ENCODE measurements at places on chromosomes 7 and 10.

GRCh38 chr7:112987171-112987570, 99.5 kb downstream of the GPR85 start:
- no peak for DNase-seq

GRCh38 chr10:31642281-31642680, 286.4 kb downstream of the ARHGAP12 start:
- DNase-seq, result no peak

DNA sequence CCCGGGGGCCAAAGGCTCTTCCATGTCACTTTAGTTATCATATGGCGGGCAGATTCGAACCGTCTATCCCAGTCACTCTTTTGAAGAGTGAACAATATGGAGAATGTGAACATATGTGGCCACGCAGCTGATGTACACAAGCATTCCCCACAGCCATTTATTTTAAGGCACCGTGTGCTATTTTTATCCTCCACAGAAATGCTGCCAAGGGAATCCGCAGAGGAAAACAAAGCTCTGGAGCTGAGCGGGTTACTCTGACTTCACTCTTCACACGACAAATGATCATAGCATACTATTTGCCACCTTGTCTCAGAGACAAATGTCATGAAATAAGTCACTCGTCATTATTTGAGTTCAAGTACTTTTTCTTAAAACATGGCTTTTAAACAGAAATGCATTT, 100.3 kb downstream of the CTBP2 start:
- no peak for DNase-seq

DNA sequence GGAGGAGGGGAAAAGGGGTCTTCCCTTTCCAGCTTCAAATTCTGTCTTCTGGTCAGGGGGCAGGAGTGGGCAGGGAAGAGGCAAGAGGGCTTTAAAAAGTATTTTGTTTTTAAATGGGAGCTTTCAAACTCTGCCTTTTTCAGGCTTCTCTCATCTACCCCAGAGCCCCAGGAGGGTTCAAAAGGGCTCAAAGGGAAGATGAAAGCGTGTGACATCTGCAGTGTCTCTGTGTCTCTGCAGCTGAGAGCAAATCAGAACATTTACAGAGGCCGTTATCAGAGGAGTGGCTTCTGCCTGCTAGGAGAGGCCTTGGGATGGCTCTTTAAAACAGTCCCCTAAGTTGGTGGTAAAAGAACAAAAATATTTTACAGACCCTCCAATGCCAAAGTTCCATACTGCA, 30.3 kb downstream of the TRIM8 start:
- no peak for DNase-seq

DNA sequence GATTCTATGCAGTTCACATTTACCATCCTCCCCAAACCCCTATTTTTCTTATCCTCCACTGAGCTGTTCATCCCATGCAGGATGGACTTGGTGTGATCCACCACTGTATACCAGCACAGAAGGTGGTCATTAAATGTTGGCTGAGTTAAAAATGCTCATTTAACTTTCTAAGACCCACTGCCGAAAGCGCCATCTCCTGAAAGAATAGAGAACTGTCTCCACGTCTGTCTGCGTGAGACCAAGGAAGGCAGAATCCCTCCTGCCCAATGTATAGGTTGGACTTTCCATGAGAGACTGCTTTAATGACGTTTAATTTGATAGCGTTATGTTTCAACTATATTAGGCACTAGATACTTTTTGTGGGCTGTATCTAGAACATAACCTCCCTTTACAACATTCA, 124.3 kb downstream of the GPAM start:
- DNase-seq, result no peak

DNA sequence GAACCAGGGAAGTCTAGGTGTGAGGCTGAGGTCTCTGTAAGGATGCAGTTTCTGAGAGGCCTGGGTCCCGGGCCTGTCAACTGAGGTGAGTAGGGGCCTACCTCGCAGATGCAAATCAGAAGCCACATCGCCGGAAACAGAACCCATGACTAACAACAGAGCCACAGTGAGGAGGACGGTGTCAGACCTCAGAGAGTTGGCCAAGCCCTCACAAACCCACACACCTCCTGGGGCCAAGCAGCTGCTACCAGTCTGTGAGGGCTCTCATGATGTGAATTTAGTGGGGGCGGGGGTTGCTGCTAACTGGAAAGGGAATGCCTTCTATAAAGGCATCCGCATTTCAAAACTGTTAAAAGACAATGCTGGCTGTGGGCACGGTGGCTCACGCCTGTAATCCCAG, 103.0 kb downstream of the COBL start:
- no peak for DNase-seq

DNA sequence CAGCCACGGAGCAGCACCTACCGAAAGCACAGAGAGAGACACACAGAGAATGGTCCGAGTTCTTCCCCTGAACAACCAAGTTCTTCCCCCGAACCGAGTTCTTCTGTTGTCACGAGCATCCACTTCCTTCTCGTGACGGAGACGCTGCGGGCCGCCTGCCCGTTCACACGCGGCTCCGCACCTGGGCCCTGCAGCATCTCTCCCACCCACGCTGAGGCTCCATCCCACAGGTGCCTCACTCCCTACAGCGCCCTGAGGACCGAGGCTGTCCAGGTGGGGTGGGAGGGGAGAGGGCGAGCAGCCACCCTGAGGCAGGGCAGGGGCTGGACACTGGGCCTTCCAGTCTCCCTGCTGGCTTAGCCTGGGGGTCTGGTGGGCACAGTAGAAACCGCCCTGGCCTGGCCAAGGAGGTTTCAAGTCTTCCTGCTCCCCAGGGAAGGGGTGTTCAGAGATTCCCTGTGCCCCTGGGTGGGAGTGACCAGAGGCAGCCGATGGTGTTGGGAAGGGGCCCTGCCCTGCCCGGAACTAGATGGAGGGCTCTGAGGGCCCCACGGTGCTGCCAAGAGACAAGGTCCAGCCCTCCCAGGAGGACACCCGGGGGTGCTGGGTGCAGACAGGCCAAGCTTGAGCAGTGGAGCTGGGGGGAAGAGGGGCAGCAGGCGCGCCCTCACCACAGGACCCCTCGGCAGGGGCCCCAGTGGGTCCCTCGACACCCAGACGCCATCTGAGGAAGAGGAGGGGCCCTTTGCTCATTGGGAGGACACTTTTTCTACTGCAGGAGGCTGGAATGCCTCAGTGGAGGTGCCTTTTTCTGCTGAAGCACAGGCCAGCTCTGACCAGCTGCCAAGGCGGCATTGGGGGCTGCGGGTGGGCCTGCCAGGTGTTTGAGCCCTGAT, 5.2 kb upstream of the NKX6-2 start:
- no peak for DNase-seq

DNA sequence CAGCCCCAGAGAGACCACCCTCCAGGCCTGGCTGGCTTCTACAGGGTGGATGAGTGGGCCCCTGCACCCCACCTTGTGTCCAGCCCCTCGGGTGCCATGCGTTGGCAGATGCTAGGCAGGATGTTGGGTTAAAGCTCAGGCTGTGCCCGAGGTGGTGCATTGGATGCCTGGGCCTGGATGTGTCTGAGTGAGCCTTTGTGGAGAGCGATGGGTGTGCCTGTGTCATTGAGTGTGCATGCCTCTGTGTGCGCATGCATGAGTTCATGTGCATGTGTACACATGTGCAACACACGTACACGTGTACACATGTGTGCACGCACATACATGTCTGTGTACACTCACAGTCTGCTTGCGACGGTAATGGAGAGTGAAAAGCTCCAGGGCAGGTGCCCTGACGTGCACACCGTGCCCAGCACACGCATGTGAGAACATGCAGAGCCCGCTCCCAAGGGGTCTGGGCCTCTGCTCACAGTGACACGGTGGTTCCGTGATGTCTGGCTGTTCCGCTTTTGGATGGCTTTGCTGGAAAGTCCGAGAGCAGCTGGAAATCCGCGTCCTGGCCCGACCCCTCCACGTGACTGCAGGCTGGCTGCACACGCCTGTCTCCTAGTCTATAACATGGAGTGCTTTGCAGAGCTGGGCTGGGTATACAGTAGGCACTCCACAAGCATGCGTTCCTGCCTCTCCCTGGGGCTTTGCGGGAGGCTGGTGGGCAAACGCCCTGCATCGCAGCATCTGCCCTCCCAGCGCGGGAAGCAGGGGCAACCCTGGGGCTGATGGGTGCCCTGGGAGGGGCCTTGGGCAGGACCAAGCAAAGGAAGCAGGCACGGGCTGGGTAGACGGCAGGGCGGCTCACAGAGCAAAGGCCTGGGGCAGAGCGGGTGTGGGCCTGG, 36.9 kb downstream of the ELFN1 start:
- peak; percentile 13 for DNase-seq

- no peak for DNase-seq
Observed at GRCh38 chr7:77802557-77803405, 4.2 kb downstream of the PHTF2 start.

DNA sequence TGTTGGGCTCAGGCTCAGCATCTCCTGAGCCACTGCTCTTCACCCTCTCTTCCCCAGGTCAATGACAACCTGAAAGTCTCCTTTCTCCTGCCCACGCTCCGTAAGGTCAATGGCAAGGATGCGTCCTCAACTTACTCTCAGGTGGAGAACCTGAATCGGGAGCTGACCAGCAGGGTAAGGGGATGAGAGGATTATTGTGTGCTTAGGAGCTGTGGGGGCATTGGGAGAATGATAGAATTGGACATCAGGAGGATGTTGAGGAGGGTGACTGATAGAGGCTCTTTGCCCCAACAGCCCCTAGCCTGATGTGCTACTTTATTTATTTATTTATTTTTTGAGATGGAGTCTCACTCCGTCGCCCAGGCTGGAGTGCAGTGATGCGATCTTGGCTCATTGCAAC, 1.3 kb downstream of the LRWD1 start:
- DNase-seq, result no peak

- DNase-seq, result no peak
Observed at GRCh38 chr7:146136357-146136875, 19.8 kb downstream of the CNTNAP2 start.

DNA sequence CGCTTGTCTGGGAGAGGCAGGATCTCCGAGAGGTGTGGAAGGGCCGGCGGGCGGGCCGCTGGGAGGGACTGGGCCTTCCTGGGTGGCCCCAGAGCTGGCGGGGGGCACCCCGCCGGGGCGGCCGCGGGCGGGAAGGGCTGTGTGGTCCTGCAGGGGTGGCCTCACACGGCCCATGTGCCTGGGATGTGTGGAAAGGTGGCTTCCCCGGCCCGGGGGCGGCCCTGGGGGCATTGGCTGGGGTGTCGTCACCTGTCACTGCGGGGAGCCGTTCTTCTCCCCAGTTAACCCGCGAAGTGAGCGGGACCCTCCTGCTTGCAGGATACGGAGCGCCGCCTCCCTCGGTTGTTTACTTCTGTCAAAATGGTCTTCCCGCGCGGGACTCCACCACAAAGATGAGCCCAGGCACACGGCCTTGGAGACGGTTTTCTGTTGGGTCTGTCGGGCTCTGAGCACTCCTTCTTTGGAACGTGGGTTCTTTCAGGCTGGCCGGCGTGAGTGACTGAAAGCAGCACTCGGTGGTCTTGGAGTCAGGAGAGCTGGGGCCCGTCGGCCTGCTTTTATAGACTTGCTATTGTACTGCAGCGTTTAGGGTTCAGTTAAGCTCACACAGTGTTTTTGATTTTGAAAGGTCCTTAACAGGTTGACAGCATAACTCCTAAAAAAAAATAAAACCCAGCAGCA, 700 bp downstream of the SMC3 start:
- DNase-seq, result peak; percentile 65

GRCh38 chr7:142138996-142139395, 27.5 kb downstream of the MGAM2 start:
- no peak for DNase-seq
